Esophagus squamous epithelium (tissue), 5 donors: ENCODE measurements at places on chromosomes 13 and 19.

- DNase-seq = no peak
Observed at GRCh38 chr13:83449668-83450395, 432.4 kb downstream of the SLITRK1 start.

DNA sequence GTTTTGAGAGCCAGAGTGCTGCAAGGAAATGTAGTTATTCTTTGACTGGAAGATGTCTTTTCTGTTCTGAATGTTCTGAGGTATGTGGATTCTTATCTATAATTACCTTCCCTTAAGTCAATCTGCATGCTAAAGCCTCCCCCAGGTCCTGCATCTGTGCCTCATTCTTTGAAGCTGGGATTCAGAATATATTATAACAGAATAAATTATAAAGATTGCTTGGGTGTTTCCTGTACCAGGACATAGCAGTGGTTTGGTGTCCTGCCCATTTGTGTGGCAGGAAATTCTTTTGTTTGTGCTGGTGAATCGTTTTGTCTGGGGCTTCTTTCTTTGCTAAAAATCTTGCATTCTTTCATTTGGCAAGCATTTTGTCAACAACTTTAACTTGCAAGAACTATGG, 60.2 kb downstream of the ITGBL1 start:
- DNase-seq = no peak

GRCh38 chr13:73467125-73467524, 408.3 kb downstream of the KLF5 start:
- DNase-seq = no peak

- no peak for DNase-seq
Observed at GRCh38 chr19:35565016-35565856, 1.8 kb upstream of the ATP4A start.
